ENCODE measurements at places on chromosomes 7 and 10.

DNA sequence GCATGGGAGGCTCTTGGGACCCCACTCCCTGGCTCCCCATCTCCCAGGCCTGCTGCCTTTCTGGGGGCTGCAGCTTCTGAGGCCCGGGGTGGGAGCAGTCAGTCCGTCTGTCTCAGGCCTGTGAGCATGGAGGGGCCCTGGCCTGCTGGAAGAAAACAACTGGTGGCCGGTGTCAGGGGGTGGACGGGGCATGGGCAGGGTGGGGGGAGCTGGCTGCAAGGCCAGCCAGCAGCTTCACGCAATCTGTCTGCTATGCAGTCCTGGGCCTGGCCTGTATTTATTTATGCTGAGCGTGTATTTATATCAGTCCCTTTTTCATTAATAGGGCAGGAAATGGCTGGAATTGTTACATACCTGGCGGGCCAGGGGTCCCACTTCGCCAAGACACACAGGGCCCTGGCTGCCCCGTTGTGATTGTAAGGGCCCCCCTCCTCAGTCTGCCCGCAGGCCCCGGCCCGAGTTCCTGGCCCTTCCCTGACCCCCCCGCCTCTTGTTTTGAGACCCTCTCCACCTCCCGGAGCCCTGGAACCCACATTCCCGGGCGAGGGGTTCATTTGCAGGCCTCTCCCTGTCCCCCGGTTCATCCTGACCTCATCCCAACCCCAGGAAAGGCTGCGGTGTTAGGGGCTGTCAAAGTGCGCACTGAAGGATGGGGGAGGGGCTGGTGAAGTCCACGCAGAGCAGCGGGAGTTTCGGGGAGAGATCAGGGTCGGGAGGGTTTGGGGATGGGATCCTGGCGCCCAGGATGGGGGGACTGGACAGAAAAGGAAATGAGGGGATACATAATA is 8.2 kb downstream of the TMEM270 start:
- no peak for DNase-seq

- no peak for DNase-seq
Measured at GRCh38 chr10:126580873-126581647, 89.4 kb downstream of the C10orf90 start.

GRCh38 chr7:57343901-57344622 is 105.9 kb upstream of the ZNF716 start:
- DNase-seq = no peak

DNA sequence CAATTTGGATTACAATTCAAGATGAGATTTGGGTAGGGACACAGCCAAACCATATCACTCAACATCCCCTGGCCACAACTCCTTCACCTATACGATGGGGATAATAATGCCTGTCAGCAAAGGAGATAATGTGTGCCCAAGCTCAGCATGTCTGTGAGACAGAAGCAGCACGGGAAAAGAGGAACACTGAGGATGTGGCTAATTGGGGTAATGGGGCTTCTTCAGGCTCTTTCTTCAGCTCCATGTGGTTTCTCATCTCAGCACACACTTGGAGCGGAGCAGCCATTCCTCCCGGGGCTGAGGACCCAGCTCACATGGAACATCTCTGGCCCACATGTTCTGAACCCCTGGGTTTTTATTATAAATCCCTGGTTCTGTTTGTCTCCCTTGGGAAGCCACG is 136.0 kb upstream of the NAMPT start:
- DNase-seq = no peak

GRCh38 chr7:27611059-27611458 is 51.6 kb downstream of the HIBADH start:
- DNase-seq = no peak
